ENCODE measurements at places on chromosomes 1 and 21. TPM values are rescaled to one million over a fixed set of nuclear protein-coding genes. Genes with fewer than 3 reads are reported as not detected.

The NBPF8 gene
- polyA plus RNA-seq = 30.1 TPM

The LPAR3 gene
- 4.8 TPM for polyA plus RNA-seq

The PTGER3 gene
- polyA plus RNA-seq = not detected

The ZNHIT6 gene
- polyA plus RNA-seq = 18.9 TPM

DNA sequence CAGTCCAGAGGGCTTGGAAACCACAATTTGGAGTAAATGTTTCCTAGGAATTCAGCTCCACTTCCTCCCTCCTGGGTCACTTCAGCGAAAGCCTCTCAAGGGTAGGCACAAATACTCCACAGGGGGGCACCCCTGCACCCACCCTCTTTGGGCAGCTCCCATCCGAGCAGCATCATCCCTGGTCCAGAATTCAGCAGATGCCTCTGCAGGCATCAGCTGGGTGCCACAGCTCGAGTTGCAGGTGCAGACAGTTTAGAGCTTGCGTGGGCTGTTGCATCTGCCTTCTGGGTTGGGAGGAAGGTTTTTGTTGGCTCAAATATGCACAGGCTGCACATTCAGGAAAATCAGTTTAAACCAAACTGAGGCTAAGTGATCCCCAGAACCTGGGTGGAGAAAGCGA is 25.0 kb downstream of the KANK4 start:
- DNase-seq = no peak

DNA sequence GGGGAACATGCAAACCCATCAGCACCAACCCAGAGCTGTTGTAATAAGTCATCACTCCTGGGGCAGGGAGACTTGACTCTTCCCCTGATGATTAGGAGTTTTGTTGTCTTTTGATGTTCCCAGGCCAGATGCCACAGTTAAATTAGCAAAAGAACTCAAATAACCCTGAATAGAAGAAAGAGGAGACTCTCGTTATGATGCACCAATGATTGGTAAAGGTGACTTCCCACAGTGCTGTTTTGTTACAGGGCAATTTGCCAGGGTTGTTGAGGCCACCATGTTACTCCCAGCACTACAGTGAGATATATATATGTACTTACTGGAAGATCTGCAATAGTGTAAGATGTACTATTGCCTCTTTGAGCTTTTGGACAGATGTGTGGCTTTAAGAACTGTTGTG is 24.3 kb upstream of the RCAN1 start:
- DNase-seq = no peak

- no peak for DNase-seq
These were observed 139.3 kb upstream of the NFIA start for GRCh38 chr1:60942896-60943638.

DNA sequence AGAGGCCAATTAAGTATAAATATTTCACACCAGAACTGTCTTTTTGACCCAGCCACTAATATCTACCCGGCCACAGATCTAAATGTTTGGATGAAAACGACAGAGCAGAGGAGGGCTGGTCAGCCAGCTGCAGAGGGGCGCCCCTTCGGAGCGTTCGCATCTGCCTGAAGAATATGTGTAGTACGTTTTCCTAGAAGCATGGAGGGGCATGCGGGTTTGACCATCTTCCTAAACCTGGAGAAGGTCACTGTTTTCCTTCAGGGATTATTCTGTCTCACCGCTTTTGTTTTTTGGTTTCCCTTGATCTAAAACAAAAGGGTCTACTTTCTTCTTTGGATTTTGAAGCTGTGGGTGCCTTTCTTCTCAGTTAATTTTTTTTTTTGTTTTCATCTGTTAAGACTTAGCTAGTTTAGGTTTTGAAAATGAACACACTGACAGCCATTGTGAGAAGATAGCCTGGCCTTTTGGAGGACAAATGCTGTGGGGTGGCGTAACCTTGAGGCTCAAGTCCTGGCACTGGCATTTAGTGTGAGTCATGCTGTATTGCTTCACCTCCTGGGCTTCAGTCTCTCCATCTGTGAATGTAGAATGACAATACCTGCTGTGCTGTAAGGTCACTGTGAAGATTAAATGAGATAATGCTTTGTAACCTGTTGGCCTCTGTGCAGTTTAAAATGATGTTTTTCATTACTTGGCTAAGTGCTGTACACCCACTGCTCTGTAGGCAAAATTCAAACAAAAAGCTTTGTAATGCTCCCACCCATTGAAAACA is 74.1 kb upstream of the IRF2BP2 start:
- no peak for DNase-seq
